ENCODE measurements at places on chromosomes 2 and 18.

- DNase-seq: no peak
Observed at GRCh38 chr18:46324087-46324955, 220.1 kb downstream of the HAUS1 start.

- peak; percentile 14 for DNase-seq
Observed at GRCh38 chr2:72538486-72538885, 287.3 kb downstream of the EXOC6B start.

DNA sequence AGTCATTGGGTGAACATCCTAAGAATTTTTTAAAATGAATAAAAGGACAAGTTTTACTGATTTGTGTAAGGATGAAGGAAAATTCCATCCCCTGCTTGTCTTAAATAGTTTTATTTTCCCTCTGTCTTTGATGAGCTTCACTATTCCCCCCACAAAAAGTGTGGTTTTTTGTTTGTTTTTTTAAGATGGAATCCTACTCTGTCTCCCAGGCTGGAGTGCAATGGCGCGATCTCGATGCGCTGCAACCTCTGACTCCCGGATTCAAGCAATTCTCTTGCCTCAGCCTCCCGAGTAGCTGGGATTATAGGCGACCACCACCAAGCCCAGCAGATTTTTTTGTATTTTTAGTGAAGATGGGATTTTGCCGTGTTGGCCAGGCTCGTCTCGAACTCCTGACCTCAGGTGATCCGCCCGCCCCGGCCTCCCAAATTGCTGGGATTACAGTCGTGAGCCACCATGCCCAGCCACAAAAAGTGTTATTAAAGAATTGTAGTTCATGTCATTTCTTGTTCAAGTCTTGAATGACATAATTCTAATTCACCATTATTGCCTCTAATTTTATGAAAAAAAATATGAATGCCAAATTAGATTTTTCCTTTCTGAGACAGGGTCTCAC lies 91.7 kb downstream of the AGPS start:
- no peak for DNase-seq

DNA sequence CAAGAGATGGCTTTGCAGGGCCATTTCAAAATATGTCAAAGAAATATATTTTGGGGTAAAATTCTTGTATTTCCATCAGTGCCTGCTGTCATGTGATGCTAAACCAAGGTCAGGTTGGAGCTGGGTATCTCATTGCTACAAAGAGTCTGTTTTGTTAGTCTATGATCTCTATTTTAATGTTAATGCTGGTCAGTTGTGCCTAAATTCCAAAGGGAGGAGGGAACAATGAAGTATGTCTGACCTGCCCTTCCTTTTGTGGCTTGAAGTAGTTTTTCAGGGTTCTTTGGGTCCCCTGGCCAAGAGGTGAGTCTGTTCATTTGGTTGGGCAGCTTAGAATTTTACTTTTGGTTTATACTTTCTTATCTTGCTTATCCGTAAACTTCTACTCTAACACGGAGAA lies 61.6 kb upstream of the DYNAP start:
- no peak for DNase-seq

DNA sequence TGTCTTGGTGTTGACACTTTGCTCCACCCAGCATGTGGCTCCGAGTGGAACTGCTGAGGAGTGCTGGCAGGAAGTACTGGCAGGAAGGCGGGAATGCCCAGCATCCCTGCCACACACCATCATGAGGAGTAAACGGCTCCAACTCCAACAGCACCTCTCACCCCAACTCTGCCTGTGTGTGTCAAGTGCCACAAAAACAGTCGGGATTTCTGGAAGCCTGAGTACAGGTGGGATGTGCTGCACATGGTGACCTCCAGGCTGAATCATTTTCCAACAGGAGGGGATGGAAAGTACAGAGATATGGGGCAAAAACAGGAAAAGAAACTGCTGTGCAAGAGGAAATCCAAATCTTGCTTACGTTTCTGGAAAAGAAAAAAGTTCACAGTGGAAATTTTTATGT lies 53.6 kb downstream of the PARD6G start:
- no peak for DNase-seq

- no peak for DNase-seq
Observed at GRCh38 chr2:191115391-191115790, 35.4 kb downstream of the STAT4 start.

GRCh38 chr2:47638430-47638829 lies 144.5 kb upstream of the MSH6 start:
- DNase-seq: no peak

GRCh38 chr2:145813481-145813880 lies 1293.6 kb upstream of the ZEB2 start:
- no peak for DNase-seq

GRCh38 chr2:51534166-51534565 lies 502.2 kb upstream of the NRXN1 start:
- no peak for DNase-seq

DNA sequence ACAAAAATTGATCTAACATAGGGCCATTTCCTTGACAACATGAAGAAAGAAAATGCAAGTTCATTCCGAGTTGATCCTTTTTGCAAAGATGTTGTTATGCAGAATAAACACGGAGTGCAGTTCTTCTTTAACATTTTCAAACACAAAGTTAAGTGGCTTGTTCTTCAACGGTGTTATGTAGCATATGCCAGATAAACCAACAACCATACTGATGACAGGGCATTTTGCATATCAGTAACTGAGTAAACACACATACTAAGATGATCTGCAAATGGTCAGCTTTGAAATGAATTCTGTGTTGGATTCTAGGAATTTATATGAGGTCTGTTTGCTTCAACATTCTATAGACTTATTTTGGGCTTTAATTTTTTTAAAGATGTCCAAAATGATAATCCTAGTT lies 266.4 kb downstream of the GPD2 start:
- no peak for DNase-seq

GRCh38 chr2:10549195-10549594 lies 101.1 kb upstream of the ODC1 start:
- DNase-seq: no peak

GRCh38 chr2:38035968-38036367 lies 40.0 kb downstream of the CYP1B1 start:
- no peak for DNase-seq

- DNase-seq: no peak
Observed at GRCh38 chr18:38932752-38933151, 1367.2 kb upstream of the CELF4 start.

GRCh38 chr2:190005513-190005912 lies 57.0 kb downstream of the MSTN start:
- no peak for DNase-seq

Measured in hematopoietic multipotent progenitor cell (in vitro differentiated cells).